Urinary bladder (tissue), 4 donors: ENCODE measurements at places on chromosomes 6 and 20. TPM values are rescaled to one million over a fixed set of nuclear protein-coding genes. Genes with fewer than 3 reads are reported as not detected.

- no peak for DNase-seq
These were observed 66.7 kb upstream of the ZNF217 start for GRCh38 chr20:53660078-53660909.

The SLC17A1 gene
- not detected for polyA plus RNA-seq

- DNase-seq: no peak
These were observed 131.3 kb downstream of the CEBPB start for GRCh38 chr20:50321797-50322480.

The TGM6 gene
- polyA plus RNA-seq: not detected

- DNase-seq: peak; percentile 37
These were observed 51.2 kb upstream of the UBR2 start for GRCh38 chr6:42512579-42512978.

The NMBR gene
- 0.15 TPM for polyA plus RNA-seq

- no peak for DNase-seq
These were observed 11.3 kb upstream of the ADRM1 start for GRCh38 chr20:62291251-62292066.

GRCh38 chr6:63805808-63806572 is 170.4 kb downstream of the PHF3 start:
- DNase-seq: no peak

The IDH3B gene
- polyA plus RNA-seq: 102 TPM

- no peak for DNase-seq
These were observed 209.3 kb upstream of the TAB2 start for GRCh38 chr6:149108038-149108748.

GRCh38 chr6:140269591-140270165 is 895.2 kb upstream of the CITED2 start:
- no peak for DNase-seq

DNA sequence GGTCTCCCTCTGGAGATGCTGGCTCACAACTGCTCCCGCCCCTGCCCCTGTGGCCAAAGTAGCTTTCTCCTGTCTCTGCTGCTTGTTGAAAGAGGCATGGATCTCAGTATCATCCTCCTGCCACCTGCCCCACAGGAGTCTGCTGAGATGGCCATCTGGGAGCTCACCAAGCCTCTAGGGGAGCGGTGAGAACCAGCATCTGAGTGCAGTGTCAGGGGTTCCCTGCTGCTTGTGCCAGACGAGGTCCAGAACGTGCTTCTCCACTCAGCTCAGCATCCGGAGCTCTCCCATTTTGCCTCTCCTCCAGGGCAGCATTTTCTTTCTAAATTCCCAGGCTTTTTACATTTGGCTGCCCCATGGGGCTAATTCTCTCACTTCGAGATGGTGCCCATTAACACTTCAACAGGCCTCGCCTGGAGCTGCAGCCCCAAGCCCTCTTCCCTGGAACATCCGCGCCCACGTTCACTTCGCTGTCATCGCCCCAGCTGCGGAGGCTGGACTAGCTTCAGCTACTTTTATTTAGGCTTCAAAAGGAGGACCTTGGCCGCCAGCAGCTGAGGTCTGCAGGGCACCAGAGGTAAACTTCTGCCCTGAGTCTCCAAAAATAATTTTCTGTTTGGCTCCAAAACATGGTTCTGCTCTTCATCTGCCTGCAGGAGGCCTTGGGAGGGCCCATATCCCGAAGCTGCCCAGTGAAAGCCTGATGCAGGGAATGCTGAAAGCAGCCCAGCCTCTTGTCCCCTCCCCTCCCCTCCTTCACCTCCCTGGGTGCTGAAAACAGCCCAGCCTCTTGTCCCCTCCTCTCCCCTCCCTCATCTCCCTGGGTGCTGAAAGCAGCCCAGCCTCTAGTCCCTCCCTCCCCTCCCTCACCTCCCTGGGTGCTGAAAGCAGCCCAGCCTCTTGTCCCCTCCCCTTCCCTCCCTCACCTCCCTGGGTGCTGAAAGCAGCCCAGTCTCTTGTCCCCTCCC is 25.2 kb upstream of the MLN start:
- DNase-seq: no peak

GRCh38 chr6:100166956-100167355 is 172.9 kb upstream of the MCHR2 start:
- DNase-seq: no peak

The ADAT2 gene
- polyA plus RNA-seq: 3.0 TPM

The OR2B6 gene
- polyA plus RNA-seq: not detected

DNA sequence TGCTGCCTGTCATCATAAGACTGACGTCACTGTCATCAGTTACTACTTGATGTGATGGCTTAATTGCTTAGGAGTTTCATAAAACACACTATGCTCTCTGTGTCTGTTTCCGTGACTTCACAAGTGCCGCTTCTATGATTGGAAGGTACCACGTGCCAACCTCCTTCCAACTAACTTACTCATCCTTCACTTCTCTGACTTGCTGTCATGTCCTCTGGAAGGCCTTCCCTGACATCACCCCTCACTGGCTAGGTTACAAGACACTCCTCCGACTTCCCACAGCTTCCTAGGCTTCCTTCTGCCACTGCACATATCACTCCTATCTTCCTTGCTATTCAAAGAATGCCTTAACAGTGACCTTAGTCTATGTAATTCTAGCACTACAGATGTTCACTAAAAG is 20.4 kb downstream of the SERINC3 start:
- no peak for DNase-seq

The EPPIN gene
- polyA plus RNA-seq: not detected

The PRRC2A gene
- 115 TPM for polyA plus RNA-seq

DNA sequence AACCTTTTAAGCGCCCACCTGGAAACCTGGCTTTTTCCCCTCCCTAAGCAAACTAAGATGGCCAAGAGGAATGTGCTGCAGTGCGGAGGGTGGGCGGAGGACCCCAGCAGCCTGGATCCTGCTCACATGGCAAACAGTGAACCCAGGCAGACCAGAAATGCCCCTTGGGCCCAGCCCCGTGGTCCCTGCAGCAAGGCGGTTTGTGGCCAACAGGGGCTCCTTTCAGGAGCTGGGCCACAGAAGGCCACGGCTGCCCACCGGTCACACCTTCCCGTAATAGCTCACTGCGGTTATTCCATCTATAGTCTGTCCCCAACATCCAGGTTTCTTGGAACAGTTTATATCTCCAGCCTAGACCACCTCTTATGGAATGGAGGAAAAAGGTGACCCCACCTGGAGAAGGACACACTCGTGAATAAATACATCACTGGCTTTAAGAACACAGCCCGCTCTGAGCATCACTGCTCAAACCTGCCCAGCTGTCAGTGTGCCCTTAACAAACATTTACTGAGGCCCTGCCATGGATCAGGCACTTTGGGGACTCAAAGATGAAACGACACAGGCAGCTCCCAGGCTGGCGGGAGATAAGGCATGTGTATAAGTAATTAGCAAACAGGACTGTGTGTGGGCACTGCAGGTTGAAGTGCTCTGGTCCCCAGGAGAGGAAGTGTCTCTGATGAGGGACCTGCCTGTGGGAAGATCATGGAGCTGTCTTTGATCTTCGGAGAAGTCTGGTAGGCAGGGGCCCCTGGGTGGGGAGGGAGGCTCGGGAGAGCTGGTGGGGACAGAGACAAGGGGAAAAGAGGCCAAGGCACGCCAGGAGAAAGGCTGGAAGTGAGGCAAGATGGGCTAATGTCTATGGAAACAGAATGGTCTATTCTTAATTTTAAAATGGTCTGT is 3.2 kb upstream of the TUBB1 start:
- DNase-seq: no peak

The JAG1 gene
- 36.9 TPM for polyA plus RNA-seq

The BMP7 gene
- polyA plus RNA-seq: 8.5 TPM

The TUBB1 gene
- polyA plus RNA-seq: 0.05 TPM

- no peak for DNase-seq
These were observed 44.0 kb upstream of the PIM1 start for GRCh38 chr6:37125774-37126492.

GRCh38 chr20:26308961-26309360 is 612.3 kb upstream of the ZNF337 start:
- no peak for DNase-seq

DNA sequence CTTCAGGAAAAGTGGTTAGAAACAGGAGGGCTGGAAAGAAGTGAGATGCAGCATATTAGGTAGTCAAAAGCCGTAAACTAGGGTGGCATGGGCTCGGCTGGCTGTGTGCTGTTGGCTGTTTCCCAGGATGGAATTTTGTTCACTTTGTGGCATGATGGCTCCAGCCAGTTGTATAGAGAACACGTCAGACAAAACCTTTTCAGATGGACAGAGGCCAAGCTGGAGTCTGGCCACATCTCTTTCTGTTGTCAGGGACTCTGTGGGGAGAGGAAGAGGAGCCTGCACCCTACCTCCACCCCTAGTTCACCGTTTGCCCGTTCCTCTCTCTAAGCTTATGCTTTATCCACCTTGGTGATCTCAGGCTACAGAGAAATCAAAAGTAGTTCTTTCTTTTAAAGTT is 22.0 kb downstream of the C6orf89 start:
- no peak for DNase-seq

The SNAP25 gene
- polyA plus RNA-seq: 1.6 TPM

DNA sequence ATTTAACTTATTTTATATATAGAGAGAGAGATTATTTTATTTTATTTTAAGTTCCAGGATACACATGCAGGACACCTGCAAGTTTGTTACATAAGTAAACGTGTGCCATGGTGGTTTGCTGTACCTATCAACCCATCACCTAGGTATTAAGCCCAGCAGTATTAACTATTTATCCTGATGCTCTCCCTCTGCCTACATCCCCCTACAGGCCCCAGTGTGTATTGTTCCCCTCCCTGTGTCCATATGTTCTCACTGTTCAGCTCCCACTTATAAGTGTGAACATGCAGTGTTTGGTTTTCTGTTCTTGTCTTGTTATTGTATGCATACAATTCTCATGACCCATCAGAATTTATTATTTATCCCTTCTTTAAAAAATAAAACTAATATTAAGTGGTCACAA is 34.6 kb downstream of the FKBP1C start:
- DNase-seq: no peak

GRCh38 chr20:20482453-20482852 is 114.5 kb downstream of the INSM1 start:
- DNase-seq: no peak

- no peak for DNase-seq
These were observed 74.6 kb upstream of the CD93 start for GRCh38 chr20:23160536-23161243.

- DNase-seq: no peak
These were observed 5.3 kb upstream of the COL12A1 start for GRCh38 chr6:75210885-75211739.

The OTOR gene
- polyA plus RNA-seq: not detected

The MEP1A gene
- polyA plus RNA-seq: not detected

The LY6G6C gene
- polyA plus RNA-seq: not detected

DNA sequence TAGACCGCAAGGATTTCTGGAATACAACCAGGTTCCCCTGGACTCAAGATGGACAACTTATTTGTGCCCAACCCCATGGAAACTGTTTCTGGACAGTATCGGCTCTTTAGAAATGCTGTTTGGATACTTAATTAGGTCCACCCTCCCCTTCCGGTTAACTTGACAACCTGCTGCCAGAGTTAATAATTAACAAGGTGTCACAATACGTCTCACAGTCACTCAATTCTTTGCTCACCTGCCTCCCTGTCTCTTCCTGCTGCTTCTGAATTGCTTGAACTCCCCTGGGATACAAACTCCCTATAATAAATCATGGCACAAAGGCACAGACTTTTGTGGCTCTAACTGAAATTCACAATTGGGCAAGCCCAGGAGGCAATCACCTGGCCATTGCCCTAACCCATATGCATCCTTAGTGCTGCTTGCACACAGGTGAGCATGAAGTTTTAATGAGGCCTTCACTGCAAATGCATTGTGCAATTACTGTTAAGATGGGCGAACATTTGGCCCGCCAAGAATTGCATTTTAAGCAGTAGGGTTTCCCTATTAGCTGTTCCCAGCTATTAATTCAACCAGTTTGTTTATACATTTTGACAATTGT is 504.4 kb upstream of the NOX3 start:
- DNase-seq: no peak

- DNase-seq: no peak
These were observed 452.0 kb downstream of the EPHA7 start for GRCh38 chr6:92967362-92967761.

DNA sequence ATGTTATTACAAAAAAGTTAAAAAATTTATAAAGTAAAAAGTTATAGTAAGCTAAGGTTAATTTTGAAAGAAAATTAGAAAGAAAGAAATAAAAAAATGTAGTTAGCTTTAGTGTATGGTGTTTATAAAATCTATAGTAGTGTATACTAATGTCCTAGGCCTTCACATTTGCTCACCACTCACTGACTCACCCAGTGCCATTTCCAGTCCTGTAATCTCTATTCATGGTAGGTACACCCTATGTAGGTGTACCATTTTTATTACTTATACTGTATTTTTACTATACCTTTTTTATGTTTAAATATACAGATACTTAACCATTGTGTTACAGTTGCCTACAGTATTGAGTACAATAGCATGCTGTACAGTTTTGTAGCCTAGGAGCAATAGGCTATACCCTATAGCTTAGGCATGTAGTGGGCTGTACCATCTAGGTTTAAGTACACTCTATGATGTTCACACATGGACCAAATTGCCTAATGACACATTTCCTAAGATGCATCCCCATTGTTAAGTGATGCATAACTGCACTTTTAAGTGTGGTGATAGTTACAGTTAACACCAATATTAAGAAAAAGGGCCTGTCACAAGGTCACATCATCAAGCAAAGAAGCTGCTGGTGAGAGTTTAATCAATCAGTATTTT is 8.0 kb downstream of the CD2AP start:
- no peak for DNase-seq
